AG08395 (cell line): ENCODE measurements at places on chromosomes 12 and 14.

- DNase-seq = no peak
Observed at GRCh38 chr14:51969852-51970540, 19.4 kb upstream of the RTRAF start.

DNA sequence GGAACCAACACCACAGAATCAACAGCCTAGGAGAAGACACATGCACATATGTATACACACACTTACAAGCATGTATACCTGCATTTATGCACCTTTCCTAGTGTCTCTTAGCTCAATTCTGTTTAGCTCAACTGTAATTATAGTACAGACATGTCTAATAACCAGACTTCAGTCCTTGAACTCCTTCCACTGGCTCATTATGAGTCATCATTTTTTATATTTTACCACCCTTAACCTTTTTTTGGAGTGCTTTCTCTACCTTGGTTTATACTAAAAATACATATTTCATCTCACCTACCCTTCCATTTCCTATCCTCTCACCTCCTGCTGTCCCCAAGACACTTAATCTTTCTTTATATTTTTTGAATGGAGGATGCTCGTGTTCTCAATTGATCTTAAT is 110.4 kb downstream of the ARID2 start:
- DNase-seq = no peak

DNA sequence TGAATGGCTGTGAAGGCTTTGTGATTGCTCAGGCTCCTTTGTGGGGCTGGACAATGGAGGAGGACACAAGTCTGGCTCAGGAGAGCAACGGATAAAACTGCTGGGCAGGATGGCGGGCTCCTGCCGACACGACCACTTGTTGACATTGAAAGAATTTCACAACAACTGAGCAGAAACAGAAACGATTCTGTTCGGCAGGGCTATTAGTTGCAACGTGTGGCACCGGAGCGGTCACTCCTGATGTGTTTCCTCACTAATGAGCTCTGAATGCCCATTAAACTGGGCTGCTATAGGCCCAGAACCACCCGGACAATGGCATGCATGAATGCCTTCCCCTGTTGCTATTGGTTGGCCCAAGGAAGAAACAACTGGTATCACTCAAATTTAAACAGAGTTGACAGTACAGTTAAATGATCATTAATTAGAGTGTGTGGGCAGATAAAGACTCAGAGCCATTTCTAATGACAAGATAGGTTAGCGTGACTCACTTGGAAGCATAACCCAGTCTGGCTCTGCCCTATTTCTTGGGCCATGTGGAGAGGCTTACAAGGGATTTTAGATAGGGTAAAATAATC is 142.9 kb downstream of the ASCL1 start:
- DNase-seq = no peak

DNA sequence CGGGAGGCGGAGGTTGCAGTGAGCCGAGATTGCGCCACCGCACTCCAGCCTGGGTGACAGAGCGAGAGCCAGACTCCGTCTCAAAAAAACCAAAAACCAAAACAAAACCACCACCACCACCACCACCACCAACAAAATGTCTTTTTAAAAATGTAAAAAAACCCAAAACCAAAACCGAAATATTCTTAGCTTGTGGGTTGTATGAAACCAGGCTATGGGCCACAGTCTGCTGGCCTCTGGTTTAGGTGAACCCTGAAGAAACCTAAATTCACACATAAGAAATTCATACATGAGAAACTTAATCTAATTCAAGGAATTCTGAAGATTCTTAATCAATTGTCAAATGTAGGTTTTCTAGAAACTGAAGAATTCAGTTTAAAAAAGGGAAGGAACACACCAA is 37.6 kb downstream of the INSM2 start:
- DNase-seq = no peak

DNA sequence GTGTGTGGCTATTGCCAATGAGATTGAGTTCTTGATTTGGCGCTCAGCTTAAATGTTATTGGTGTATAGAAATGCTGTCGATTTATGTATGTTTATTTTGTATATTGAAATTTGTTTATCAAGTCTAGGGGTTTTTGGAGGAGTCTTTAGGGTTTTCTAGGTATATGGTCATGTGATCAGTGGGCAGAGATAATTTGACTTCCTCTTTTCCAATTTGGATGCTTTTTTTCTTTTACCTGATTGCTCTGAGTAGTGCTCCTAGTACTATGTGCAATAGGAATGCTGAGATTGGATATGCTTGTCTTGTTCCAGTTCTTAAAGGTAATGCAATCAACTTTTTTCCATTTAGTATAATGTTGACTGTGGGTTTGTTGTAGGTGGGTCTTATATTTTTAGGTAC is 99.8 kb upstream of the PMCH start:
- DNase-seq = no peak

DNA sequence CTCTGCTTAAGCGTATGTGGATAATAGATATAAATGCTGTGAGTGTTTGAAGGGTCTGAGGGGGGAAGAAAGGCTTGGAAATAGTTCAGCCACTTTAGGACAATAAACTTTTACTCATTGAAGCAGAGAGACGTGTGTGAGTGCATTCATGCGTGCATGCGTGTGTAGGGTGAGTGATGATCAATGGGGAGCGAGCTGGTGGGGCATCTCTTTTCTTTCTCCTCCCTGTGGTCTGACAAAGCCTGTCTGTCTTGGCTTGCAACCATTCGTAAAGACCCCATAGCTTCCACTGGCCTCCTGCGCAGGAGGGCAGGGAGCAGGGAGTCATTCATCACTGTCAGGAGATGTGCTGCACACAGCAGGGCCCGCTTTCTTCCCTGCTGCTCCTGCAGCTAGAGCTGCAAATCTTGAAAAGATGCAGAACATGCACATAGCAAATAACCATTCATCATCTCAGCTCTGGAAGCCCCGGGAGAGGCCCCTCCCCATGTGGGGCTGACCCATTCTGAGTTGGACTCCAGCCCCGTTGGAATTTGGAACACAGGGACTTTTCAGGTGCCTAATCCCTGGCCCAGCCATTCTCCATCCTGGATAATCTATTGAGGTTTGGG is 223.2 kb downstream of the PPM1H start:
- DNase-seq = no peak

DNA sequence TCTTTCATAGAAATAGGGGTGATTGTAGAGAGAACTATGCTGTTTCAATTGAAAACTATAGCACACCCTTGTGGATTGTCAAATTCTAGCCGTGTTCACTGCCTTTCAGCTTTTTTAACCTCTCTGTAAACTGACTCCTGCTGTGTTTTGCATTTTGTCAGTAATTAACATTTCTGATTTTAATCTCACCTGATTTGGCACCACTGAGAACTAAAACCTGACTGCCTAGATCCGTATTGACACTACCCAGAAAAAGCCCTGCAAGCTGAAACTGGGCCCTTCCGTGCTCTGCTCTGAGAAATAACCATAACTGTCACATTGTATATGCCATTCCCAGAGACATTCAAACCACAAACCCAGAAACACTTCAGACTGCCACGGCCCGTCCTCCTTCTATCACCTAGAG is 26.6 kb upstream of the ETV6 start:
- DNase-seq = no peak

DNA sequence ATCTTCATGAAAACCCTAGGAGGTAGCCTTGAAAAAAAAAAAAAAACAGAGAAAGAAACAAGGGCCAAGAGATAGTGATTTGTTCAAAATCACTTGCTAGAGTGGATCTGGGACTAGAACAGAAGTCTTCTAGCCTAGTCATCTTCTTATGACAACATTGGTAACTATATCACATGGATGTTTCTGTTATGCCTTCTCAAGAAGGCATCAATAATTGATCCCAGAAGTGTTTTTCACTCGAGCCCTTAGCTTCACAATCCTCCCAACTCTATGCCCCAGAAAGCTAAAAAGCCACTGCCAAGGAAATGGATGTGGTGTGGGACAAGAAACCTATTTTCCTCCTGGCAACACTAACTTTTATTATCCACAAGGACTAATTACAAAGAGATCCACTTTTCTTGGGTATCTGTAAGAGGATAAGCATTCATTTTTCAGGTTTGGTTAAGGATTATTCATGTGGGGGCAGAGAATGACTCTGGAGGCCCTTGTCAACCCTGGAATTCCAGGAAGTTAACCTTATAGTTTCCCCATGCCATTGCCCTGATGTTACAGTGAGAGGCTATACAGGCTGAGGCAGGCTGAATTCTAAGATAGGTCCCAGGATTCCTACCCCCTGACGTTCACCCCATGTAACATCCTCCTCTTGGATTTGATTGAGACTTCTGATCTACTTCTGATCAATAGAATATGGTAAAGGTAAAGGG is 67.7 kb upstream of the CPM start:
- peak; percentile 31 for DNase-seq
